SJSA1 (cell line): ENCODE measurements at places on chromosomes 6 and 20. TPM values are rescaled to one million over a fixed set of nuclear protein-coding genes. Genes with fewer than 3 reads are reported as not detected.
A peak's percentile ranks its signal among the peaks of the same experiment; 100 is the strongest.

DNA sequence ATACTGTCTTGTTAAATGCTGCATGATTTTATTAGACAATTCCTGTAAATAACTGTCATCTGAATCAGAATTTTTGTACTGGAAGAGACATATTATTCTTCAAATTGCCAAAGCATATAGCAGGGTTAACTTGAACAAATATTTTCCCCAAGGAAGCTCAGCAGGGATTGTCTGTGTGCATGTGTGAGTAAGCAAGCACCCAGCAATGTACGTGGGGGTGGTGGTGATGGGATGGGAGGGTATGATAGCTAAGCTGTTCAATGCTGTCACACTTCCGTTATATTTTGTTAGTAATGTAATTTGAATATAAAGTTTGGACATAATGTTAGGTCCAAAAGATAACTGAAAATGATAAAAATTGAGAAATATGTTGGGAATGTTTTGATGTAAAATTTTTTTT, 118.1 kb downstream of the MYB start:
- no peak for DNase-seq

GRCh38 chr20:60690771-60691170, 561.3 kb upstream of the CDH4 start:
- DNase-seq: no peak

GRCh38 chr6:71523548-71523947, 234.9 kb downstream of the OGFRL1 start:
- no peak for DNase-seq

DNA sequence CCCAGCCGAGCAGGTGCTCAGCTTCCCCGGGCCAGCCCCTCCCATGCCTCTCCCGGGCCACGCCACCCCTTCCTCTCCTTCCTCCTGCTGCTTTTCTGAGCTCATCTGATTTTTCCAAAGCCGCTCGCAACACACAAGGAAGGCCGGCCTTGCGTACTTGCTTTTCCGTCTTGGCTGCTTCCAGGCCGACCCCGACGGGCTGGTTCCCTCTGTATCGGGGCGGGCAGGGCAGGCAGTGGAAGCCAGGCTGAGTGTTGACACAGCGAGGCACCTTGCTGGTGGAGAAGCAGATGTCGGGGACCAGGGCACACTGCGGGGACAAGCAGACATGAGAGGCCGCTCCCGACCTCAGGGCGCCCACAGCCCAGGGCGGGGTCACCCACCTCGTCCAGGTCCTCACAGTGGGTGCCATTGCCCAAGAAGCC, 21.1 kb downstream of the THBS2 start:
- no peak for DNase-seq

The SH3BGRL2 gene
- 4.7 and 6.8 TPM in 2 replicates for total RNA-seq

The HLA-DRA gene
- not detected in 2 replicates for total RNA-seq

DNA sequence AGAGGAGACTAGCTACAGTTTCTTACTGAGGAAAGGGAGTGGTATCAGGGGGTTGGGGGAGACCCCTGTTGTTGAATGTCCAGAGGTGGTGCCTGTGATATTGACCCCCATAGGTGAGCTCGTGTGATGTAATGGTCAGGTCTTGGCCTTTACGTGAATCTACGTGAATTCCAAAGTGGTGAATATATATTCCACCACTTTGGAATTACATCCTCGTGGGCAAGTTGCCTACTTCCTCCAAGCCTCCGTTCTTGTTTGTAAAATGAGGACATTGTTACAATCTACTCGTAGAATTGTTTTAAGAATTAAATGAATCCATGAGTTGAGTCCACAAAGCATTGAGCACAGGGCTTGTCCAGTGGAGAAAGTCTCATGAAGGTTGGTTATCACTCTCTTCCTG, 47.3 kb downstream of the TSHZ2 start:
- DNase-seq: no peak

The SLC32A1 gene
- not detected in 2 replicates for total RNA-seq

- no peak for DNase-seq
Measured at GRCh38 chr6:34938268-34938667, 49.2 kb downstream of the ANKS1A start.

The OR2H1 gene
- not detected in 2 replicates for total RNA-seq

The AKAP12 gene
- 5.3 and 5.9 TPM in 2 replicates for total RNA-seq

DNA sequence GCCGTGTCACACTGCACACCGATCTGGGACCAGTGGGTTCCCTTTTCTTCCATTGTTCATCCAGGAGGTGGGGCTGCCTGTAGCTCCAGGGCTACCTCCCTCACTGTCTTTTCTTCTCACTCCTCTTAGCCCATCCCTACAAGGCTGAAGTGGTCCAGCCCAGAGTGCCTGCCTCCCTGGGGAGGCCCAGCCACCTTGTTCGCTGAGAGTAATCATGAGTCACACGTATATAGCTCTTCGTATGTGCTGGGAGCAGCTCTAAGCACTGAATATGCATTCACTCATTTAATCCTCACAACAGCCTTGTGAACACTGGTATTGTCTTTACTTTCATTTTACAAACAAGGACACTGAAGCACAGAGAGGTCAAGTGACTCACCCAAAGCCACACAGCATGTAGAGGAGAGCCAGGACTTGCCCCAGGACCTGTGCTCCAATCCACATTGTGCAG, 14.7 kb upstream of the CCDC167 start:
- peak; percentile 78 for DNase-seq

- DNase-seq: peak; percentile 77
Measured at GRCh38 chr6:154932515-154933027, 62.5 kb upstream of the TIAM2 start.

GRCh38 chr20:34165018-34165619, 53.1 kb upstream of the EIF2S2 start:
- DNase-seq: peak; percentile 11

The RAB32 gene
- 88.6 and 146 TPM in 2 replicates for total RNA-seq

The C20orf96 gene
- 0.58 and 0.85 TPM in 2 replicates for total RNA-seq

GRCh38 chr6:41504466-41505121, 41.6 kb upstream of the FOXP4 start:
- no peak for DNase-seq

The COL20A1 gene
- total RNA-seq: not detected in 2 replicates

- DNase-seq: no peak
Measured at GRCh38 chr6:29520232-29520631, 32.5 kb upstream of the MAS1L start.

DNA sequence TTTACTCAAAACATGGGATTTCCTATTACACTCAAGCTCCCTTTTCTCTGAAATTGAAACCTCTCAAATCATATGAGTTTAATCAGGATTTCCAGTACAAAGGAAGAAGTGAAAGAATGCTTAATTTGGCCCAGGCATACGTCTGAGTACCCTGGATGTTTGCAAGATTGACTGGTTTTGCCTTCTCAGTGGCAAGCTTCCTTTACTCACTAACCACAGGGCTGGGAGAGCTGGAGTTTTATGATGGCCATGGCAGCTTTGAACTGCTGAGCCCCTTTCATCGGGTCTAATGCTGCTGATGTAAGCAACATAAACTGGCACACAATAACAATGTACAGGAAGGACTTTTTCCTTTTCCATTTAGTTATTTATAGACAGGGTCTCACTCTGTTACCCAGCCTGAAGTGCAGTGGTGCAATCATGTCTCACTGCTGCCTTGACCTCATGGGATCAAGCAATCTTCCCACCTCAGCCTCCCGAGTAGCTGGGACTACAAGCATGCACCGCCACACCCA, 194.8 kb downstream of the SLC35F1 start:
- no peak for DNase-seq
